ENCODE measurements at places on chromosomes 3 and 15.

- DNase-seq, result no peak
Observed at GRCh38 chr3:140523600-140523999, 154.3 kb upstream of the TRIM42 start.

DNA sequence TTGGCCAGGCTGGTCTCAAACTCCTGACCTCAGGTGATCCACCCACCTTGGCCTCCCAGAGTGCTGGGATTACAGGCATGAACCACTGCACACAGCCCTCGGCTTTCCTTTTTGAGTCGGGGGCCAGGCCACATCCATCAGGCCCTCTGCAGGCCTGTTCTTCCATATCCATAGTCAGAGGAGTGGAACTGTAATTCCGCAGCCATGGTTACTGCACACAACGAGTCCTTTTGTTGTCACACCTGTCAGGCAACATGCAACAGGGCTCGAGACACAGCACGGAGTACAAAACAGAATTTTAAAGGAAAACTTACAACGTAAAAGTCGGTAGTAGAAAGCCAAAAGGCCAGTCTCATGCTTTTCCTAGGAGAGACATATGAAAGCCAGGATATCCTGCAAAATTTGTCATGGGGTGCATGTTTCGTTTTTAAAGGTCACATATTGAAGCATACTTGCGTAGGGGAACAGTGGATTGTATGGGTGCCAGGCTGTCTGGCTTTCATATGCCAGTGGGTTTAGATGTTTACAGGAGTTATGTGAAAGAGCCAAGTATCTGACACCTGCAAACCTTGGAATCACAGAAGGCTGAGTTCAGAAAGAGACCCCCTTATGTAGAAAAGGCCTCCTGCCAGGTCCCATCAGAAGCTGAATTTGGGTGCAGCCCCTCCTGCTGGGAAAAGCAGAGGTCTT lies 63.2 kb upstream of the LPP start:
- DNase-seq, result no peak

DNA sequence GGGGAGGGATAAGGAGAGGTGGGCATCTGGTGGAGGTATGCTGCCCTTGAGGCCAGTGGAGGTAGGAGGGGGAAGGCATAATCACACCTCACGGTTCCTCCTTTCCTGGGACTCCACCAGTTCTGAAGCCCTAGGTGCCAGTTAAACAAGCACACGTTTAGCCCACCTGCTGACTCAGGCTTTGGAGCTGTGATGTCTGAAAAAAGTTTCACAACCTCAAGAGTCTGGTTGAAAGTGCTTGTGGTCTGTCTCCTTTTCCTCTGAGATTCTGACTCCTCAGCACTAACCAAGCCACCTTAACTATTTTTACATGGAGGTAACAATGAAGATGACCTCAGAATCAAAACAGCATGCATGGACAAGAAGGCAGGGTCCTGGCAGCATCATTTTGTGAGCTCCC lies 23.0 kb downstream of the HPS3 start:
- DNase-seq, result peak; percentile 83

GRCh38 chr3:14248849-14249523 lies 70.4 kb downstream of the LSM3 start:
- no peak for DNase-seq

GRCh38 chr3:12252889-12253288 lies 36.0 kb upstream of the PPARG start:
- no peak for DNase-seq

GRCh38 chr15:64755427-64755940 lies 19.9 kb downstream of the RBPMS2 start:
- no peak for DNase-seq

DNA sequence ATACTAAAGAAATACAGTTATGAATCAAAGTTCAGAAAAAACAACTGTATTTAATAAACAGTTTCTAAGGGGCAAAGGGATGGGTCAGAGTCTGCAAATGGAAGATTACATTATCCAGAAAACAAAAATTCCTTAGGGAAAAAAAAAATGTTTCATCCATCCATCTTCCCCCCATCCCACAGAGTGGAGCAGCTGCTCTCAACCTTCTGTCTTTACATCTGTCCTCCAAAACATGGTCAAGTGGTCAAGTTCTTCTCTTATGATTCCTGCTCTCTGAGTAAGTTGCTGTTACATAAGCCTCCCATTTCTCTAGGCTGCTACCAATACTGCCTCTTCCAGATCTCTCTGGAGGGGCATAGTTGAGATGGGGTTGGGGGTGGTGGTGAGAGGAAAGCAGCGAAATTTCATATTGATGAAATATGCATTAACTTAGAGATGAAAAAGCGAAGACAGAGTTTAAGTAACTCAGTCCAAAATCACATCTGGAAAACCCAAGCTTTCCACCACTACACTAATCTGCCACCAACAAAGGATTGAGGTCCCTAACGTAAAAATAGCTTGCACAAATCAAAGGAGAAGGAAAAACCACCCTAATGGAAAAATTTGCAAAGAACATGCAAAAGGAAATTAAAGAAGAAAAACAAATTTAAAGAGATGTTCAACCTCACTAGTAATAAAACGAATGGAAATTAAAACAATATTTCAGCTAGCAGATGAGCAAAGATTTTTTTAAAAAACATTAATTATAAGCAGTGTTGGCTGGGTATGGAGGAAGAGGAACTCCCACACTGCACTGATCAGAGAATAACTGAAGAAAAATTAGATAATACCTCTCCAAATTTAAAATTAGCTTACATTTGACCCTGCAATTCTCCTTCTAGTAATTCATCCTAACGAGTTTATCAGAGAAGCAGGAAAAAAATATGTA lies 109.5 kb downstream of the ST8SIA2 start:
- DNase-seq, result no peak

DNA sequence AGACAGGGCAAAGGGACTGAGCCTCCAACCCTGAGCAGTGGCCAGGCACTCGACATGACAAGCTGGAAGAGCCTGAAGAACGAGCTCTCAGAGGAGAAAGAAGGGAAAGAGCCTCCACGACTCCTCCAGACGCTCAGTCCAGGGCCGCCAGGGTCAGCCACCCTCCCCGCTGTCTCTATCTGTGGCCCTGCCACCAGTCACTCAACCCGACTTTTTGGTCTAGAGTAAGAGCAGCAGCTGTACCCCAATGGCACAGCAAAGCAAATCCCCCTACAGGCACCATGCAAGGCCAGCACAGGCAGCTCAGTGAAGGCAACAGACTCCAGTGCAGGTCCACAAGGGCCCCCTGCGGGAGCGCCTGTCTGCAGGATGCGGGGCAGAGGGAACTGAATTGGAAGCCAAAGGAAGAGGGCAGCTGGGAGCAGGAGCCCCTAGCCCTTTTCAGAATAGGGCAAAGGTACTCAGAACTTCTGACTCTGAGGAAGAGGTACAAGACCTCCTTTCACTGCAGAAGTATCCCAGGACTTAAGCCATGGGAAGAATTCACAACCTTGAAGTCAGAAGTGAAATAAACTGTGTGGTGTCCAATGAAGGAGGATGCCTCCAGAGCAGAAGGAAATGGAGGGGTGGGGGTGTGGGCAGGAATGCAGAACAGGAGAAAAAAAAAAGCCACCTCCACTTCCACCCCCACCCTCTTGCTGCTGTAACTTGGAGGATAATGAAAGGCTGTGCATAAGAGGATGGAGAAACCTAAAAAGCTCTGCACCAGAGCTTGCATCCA lies 8.5 kb upstream of the GRAMD2A start:
- DNase-seq, result no peak

DNA sequence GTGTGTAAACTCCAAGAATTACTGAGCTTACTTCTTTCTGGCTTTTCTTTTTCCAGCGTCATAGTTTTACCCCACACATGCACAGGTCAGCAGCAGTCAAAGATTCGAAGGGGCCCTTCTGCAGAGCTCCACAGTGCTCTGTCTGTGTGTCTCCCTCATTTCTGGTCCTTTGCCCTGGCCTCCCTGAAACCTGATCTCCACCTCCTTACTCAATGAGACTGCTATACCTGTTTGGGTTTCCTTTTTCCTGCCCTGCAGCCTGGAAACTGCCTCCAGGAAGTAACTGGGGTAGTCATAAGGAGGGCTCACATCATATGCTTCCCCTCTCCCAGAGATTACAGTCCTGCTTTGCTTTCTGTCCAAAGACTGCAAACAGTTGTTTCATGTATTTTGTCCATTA lies 82.8 kb upstream of the TNIK start:
- DNase-seq, result no peak

DNA sequence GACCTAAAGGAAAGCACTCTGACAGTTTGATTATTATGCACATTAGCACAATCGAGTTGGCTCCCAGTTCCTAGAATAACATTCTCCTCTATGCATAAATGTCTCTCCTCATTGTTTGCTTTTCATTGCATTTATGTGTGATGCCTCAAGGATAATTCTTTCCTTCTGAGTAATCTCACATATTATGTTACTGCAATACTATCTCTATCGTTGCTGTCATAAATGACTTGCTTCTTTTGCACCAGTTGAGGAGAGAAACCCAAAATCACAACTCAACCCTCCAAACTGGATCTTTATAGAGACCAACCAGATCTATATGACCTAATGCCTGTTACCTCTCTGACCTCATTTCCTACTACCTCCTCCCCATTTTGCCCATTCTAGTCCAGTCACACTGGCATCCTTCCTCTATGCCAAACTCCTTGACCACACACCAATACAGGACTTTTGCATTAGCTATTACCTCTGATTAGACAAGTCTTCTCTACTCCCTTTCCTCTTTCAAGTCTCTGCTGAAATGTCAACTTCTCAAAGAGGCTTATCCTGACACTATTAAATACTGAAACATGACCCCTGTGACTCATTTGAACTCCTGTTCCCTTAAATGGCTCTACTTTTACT lies 1026.0 kb downstream of the TUSC7 start:
- peak; percentile 80 for DNase-seq

DNA sequence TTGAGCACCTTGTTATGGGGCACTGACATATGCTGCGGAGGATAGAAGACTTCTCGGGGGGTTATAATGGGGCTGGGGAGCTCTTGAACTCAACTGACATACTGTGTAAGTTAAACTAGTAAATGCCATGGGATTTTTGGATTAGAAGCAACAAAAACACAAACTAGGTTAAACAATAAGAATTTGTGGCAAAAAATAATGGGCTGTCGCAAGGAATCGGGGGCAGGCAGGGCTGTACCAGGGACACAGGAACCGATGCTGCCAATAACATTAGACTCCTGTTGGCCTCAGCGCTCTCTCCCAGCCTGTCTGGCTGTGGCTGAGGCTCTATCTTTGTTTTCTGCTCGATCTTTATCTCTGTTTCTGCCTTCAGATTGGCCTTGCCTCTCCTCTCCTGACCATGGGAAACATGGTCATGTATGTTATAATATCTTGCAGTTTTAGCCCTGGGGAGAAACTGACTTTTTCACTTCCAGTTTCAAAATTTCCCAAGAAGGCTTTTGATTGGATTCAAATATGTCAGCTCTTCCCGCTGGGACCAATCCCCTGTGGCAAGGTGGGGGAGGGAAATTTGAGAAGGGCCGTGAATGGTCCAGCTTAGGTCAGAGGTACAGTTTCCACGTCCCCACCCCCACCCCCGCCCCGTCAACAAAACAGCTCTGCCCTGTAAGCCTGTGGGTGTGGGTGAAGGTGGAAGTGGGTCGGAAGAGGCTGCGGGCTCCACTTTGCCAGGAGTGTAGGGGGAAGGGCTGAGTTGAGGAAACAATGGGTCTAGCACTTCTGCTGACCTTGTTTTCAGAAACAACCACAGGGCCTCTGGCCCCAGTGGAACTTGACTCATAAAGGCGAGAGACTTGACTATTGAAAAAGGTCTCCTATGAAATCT lies 161.1 kb upstream of the TBL1XR1 start:
- DNase-seq, result peak; percentile 99

GRCh38 chr3:100072326-100073048 lies 41.8 kb downstream of the FILIP1L start:
- peak; percentile 50 for DNase-seq

DNA sequence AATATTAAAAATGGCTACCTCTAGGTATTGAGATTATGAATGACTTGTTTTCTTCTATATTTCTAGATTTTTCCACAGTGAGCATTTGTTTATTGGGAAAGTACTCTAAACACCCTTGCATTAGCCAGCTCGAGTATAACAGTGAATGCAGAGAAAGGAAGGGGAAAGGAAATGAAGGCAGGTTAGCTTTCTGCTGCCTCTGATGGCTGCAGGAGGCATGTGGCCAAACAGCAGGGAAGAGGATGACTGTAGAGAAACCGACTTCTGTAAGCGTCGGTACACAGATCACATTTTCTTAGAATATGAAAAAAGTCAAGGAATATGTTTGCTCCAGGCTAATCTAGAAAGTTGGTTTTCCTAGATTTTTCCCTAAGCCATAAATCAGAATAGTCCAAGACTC lies 19.8 kb downstream of the GNB5 start:
- no peak for DNase-seq

GRCh38 chr3:168803536-168803935 lies 707.8 kb upstream of the GOLIM4 start:
- DNase-seq, result no peak

GRCh38 chr3:115624029-115624741 lies 875 bp downstream of the GAP43 start:
- peak; percentile 33 for DNase-seq

GRCh38 chr3:72041076-72041475 lies 256.1 kb upstream of the PROK2 start:
- DNase-seq, result no peak

GRCh38 chr3:24400015-24400414 lies 94.6 kb downstream of the THRB start:
- DNase-seq, result no peak

DNA sequence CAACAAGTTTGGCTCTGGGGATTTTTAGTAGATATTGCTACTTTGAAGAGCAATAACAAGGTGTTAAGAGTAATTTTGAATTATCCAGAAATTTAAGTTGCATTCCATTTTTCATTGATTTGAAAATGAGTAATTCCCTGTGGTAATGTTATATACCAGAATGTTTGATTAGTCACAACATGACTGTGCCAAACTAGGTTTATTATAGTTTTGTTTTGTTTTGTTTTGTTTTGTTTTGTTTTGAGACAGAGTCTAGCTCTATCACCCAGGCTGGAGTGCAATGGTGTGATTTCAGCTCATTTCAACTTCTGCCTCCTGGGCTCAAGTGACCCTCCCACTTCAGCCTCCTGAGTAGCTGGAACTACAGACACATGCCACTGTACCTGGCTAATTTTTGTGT lies 40.7 kb downstream of the CNOT10 start:
- DNase-seq, result no peak

DNA sequence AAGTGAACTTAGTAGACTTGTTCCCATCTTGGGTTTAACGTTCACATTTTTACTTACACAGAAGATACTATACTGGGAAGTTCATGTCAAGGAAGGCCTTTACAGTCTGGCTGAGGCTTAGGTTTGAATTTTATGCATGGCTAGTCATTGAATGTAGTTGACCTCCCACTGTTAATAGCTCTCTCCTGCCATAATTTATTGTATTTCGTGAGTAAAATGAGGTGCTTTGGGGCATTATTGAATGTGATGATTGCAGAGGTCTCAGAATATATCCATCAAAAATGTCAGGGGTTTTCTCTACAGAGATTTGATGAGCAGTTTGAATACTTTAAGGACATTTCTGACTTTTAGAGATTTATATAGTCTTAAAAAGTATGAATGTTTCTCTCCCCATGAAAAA lies 356.6 kb upstream of the GRM7 start:
- no peak for DNase-seq

- DNase-seq, result peak; percentile 97
Observed at GRCh38 chr15:74406992-74407705, 26.6 kb downstream of the SEMA7A start.

All from HT1080 (cell line).